Suprapubic skin (tissue), 4 donors: ENCODE measurements at places on chromosomes 13 and 19. TPM values are rescaled to one million over a fixed set of nuclear protein-coding genes. Genes with fewer than 3 reads are reported as not detected.

The ELSPBP1 gene
- not detected for total RNA-seq

The BLOC1S3 gene
- 15.3 TPM for total RNA-seq

The ZNF846 gene
- 13.5 TPM for total RNA-seq

The LRRC4B gene
- 1.0 TPM for total RNA-seq

The HMG20B gene
- 87.9 TPM for total RNA-seq
